ENCODE measurements at places on chromosomes 3 and 15.

GRCh38 chr3:100682854-100683760 is 26.2 kb upstream of the TFG start:
- DNase-seq, result no peak

DNA sequence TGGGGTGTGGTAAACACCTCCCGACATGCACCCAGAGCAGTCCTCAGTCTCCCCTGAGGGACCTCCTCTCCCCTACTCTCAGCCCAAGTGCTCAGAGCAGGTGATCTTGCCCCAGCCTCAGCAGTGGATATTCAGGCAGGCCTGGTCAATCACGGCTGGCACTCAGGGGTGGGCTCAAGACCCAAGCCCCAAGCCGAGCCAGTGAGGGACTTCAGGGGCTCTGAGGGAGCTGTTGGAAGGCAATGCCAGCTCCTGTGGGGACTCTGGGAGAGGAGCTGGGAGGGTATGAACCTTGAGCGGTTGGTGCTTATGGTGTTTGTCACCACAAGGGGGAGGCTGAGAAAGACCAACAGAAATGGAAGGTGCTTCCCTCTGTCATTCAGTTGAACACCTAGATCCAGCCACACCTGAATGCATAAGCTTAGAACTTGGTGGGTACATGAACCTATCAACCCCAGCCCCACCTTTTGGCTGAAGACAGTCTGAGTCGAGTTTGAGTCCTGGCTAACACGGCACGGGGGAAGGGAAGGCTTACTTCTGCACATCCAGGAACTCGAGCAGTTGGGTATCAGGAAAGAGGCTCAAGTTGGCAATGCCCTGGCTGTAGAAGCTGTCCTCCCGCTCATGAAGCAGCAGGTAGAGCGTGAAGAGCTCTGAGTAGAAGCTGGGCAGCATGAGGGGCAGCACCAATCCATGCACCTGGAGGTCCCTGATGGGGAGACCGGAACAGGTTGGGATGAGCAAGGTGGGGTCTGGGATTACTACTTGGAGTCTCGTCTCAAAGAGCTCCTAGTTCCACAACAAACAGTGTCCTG is 19.2 kb downstream of the ALS2CL start:
- no peak for DNase-seq

DNA sequence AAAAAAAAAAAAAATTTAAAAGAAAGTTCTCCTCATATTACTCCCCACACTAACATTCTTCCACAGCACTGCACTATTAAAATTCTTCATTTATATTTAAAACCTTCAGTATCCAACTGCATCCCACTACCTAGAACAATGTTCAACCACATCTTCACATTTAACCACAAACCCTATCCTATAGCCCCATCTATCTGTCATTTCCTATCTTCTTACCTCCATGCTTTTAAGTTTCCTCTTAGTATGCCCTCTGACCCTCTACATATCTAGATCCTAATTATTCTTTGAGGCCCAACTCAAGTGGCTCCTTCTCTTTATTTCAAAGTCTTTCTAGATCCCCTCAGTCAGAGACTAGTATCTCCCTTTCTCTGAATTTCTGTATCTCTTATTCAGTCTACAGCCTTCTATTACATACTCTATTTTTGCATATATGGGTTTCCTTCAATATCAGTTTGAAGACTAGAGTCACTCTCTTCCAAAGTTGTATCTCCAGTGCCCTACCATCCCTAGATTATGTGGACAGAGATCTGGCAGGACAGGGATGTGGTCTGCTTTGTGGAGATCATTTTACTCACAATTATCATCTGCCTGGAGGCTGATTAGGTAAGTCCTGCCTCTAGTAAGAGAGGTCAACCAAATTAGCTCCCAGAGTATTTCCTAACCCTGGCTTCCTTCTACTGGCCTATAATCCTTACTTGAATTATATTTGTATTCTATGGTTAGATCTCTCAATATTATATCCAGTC is 1.4 kb downstream of the CIAO2A start:
- DNase-seq, result peak; percentile 25

- peak; percentile 98 for DNase-seq
These were observed 5.7 kb upstream of the FBLN2 start for GRCh38 chr3:13543253-13543652.

DNA sequence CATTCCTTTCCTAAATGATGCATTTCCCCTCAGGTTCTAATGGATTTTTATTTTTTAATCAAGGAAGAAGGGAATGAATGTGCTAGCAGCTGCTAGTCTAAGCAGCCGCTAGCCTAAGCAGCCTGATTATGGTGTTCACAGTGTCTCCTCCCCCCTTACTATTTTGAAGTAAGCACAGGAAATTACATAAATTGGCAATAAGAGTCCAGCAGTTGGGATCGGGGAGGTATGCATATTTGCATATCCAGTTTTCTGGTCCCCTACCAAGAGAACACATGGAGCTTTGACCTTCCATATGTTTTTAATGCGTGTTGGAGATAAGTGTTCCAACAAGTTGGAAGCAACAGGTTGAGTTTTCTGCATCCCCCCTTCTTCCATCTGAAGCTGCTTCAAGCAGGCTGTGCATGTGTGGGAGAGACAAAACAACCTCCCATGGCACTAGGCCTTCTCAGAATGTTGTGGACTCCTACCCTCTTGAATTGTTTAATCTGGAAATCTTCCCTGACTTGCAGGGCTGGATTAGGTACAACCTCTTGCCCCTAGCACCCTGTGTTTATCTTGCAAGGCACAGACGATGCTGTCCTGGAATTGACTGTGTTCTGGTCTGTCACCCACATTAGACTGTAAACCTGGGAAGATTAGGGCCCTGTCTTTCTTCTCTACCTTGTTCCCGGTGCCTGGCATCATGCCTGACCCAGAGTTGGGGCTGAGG is 124.8 kb upstream of the LRIG1 start:
- DNase-seq, result no peak

All from EH (cell line).